Fibroblast of mammary gland (primary cell): ENCODE measurements at places on chromosomes 7 and 10.

GRCh38 chr10:101135141-101136006 lies 4.3 kb downstream of the TLX1 start:
- no peak for DNase-seq

GRCh38 chr10:31126593-31126992 lies 94.9 kb upstream of the ZNF438 start:
- DNase-seq, result no peak

GRCh38 chr7:118328505-118329211 lies 104.2 kb downstream of the ANKRD7 start:
- DNase-seq, result no peak

- no peak for DNase-seq
Observed at GRCh38 chr10:60351191-60351853, 38.4 kb downstream of the ANK3 start.

DNA sequence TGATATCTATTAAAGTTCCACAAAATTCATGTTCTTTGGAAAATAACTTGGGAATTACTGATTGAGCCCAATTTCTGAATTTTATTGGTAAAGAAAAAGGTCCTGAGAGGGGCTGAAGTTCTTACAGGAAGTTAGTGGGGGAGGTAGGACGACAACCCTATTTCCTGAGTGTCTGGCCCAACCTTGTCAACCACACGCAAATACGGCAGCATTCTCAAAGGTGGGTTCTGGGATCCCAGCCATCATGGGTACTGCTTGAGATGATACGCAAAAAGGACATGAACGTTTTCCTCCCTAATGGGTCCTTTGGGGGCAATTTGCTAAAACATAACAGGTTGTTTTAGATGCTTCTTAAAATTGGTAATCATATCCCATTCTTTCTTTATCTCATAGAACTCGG lies 2.7 kb upstream of the PDCD4 start:
- no peak for DNase-seq

DNA sequence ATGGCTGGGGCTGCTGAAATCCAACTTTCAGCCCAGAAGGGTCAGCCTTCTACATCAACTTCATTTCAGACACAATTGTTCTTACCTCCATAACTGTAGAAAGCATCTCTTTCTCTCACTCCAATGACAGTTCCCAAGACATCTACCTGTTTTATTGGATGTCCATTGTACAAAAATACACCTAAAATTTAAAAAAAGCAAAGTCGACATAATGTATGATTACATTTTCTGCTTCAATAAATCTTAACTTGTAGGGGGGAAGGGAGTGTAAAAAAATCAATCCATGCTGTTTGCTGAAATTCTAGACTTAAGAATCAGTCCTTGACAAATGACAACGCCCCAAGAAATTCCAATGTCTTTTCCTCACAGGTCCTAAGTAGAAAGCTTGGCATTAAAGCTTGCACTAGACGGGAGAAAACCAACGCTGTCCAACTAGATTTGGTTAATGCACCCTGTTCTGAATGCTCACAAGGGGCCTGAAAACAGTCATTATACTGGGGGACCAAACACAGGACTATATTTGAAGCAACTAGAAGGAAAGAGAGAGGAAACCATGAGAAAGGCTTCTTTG lies 7.5 kb downstream of the STN1 start:
- DNase-seq, result no peak

DNA sequence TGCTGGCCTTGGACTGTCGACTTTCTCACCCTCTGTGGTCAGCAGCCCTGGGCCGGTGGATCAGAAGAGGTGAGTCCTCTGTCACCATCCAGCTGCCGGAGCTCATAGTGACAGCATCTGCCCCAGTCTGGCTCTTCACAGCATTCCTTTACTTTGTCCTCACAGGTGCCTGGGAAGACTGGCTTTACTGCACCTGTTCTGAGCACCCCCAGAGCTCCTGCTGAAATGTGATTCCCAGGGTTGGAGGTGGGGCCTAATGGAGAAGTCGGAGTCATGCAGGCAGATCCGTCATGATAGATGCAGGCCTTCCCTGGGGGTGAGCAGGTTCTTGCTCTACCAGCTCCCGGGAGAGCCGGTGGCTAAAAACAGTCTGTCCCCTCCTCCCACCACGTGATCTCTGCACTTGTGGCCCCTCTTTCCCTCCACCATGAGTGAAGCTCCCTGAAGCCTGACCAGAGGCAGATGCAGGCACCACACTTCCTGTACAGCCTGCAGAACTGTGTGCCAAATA lies 171.5 kb downstream of the ZMYND11 start:
- no peak for DNase-seq

GRCh38 chr7:28488061-28488791 lies 75.9 kb downstream of the CREB5 start:
- DNase-seq, result no peak

GRCh38 chr10:78527296-78527695 lies 493.6 kb downstream of the RPS24 start:
- DNase-seq, result no peak

DNA sequence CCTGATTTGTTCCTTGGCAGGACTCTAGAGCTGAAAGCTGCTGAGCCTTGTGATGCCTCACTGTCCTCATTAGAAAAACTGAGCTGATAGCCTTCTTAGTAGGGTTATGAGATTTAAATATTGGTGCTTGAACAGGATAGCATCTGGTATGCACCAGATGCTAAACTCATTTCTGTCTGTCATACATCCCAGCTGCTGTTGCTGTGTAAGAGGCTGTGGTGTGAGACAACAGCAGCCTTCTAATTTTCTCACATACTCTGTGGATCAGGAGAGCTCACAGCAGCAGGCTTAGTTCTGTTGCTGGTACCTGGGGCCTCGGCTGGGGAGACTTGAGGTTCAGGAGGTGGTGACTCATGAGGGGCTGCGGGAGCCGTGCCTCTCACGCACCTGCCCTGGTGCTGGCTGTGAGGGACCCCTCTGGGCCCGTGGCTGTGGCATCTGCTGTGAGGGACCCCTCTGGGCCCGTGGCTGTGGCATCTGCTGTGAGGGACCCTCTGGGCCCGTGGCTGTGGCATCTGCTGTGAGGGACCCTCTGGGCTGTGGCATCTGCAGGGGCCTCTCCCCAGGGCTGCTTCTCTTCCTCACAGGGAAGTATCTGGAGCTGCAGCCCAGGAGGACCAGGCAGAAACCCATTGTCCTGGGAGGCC lies 12.5 kb downstream of the DYNC2I1 start:
- DNase-seq, result no peak

- peak; percentile 40 for DNase-seq
Observed at GRCh38 chr7:90180011-90180585, 25.8 kb downstream of the STEAP1 start.

DNA sequence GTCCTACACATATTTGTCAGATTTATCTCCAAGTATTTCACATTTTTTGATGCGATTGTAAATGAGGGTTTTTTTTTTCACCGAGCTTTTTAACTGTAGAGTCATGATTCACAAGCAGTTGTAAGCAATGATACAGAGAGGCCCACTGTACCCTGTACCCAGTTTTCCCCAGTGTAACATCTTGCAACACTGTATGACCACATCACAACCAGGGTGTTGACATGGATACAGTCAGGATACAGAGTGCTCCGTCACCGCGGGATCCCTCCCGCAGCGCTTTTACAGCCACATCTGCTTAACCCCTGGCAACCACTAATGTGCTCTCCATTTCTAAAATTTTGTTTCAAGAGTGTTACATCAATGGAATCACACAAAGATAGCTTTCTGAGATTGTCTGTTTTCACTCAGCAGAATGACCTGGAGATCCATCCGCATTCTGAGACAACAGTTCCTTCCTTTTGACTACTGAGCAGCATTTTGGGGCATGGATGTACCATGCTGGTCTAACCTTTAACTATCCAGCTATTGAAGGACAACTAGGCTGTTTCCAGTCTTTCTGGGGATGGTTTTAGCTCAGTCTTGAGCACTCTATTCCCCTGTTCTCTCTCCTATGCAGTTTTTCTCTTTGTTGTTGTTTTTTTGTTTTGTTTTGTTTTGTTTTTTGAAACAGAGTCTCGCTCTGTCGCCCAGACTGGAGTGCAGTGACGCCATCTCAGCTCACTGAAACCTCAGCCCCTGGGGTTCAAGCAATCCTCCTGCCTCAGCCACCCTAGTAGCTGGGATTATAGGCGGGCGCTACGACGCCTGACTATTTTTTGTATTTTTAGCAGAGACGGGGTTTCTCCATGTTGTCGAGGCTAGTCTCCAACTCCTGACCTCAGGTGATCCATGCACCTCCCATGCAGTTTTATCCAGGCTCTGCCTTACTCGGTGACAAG lies 25.9 kb downstream of the GPRIN2 start:
- DNase-seq, result peak; percentile 99

GRCh38 chr10:62655337-62655994 lies 149.1 kb upstream of the ADO start:
- no peak for DNase-seq

- peak; percentile 46 for DNase-seq
Observed at GRCh38 chr7:131325179-131325840, 2.4 kb upstream of the MKLN1 start.

- DNase-seq, result no peak
Observed at GRCh38 chr7:98483964-98484545, 83.2 kb upstream of the BAIAP2L1 start.

GRCh38 chr7:50512384-50512783 lies 52.8 kb downstream of the DDC start:
- DNase-seq, result no peak

GRCh38 chr7:12031638-12032037 lies 179.5 kb upstream of the TMEM106B start:
- DNase-seq, result peak; percentile 49

DNA sequence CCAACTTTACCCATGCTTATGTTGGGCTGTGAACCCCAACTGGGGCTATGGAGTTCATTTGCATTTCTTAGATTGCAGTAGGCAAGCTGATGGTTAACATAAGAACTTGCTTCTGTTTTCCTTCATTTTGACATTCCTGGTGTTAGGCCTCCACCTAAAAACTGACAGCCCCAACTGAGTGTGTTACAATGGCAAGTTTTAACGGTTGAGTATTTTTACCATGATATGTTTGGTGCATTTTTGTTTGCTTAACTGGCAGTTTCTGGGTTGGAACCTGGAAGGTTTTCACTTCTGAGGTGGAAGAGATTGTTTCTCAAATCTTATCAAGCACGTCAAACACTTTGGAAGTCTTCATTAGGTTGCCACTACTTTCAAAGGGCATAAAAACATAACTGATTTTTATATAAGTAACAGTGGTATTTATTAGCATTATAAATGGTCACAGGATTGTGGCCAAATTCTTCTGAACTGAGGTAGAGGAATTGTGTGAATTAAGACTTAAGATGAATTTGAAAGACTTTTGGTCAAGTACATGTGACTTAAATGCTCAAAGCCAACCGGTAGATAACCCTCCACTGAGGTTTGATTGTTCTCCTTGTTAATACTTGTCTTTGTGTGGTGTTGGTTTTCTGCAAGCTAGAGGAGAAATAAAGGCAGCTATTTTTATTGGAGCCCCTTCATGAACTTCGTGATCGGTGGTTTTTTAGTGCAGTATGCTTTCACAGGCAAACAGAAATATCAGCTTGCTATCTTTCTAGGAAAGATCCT lies 2.8 kb downstream of the BMI1 start:
- no peak for DNase-seq

- DNase-seq, result peak; percentile 69
Observed at GRCh38 chr7:137774793-137775201, 72.0 kb downstream of the DGKI start.

- no peak for DNase-seq
Observed at GRCh38 chr7:142111499-142111898, at the start of gene MGAM2. Gene MGAM2, plus strand, starts transcription at chr7:142111718. Its CDS starts 5,156 bp downstream, at chr7:142116874.

DNA sequence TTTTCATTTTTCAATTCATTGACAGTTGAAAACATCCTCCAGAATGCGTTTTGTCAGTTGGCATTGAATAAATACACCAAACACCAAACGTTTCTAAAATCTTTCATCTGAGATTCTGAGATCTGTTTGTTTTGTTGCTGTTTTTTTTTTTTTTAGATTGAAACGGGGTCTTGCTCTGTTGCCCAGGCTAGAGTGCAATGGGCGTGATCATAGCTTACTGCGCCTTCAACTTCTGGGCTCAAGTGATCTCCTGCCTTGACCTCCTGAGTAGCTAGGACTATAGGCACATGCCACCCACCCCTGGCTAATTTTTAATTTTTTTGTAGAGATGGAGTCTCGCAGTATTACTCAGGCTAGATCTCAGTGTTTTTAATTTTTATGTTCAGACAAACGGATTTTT lies 30.7 kb downstream of the ZRANB1 start:
- DNase-seq, result no peak

DNA sequence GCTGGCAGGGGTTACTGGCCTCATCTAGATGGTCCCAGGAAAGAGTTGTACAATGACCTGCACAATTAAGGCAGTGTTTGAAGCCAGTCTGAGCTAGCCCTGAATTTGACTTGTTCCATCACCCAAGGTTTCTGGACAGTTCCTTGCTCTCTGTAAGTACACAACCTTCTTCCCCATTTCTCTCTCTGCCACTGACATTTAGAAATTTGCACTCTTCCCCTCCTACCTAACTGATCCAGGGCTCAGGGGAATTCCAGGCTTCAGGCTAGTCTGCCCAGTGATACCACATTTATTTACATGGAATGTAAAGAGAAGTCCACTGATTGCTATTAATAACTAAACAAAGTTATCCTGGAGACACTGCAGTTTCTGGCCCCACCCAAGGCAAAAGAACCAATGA lies 139.0 kb upstream of the GPR26 start:
- no peak for DNase-seq

- DNase-seq, result no peak
Observed at GRCh38 chr7:151131592-151132293, 35.8 kb downstream of the GBX1 start.

- DNase-seq, result no peak
Observed at GRCh38 chr7:81774551-81774950, 4.7 kb upstream of the HGF start.

DNA sequence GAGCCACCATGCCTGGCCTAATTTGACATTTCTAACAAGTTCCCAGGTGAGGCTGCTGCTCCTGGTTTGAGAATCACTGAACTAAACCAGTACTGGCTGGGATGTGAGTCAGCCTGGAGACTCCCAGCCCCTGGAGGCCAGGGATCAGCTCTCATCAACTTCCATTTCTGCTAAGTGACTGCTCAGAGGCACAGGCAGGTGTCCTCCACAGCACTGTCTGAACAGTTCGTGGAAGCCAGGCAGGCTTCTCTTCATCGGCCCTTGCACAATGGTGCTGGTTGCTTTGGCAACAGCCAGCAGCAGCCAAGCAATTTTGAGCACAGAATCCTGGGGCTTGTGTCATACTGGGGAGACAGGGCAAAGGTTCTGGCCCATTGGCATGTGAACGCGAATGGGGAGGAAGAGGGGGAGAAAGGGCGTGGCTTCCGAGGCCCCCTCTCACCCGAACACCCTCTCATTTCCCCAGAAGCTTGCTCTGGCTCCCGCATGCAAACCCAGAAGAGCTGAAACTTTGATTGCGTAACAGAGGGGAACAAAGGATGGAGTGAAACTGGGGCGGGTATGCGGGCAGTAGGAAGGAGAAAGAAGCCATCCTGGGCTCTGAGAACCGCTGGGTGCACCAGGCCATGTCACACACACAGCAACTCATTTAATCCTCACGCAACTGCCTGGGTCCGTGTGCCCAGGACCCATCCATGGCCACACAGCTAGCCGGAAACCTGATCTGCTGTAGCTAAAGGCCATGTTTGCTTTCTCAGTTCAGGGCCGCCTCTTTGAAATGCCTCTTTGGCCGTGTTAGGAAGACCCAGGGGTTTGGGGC lies 9.0 kb upstream of the POR start:
- peak; percentile 81 for DNase-seq

- DNase-seq, result no peak
Observed at GRCh38 chr10:121788115-121788514, 139.7 kb downstream of the ATE1 start.
